Putamen (tissue), 1 donor: ENCODE measurements at places on chromosomes 6 and 20.

DNA sequence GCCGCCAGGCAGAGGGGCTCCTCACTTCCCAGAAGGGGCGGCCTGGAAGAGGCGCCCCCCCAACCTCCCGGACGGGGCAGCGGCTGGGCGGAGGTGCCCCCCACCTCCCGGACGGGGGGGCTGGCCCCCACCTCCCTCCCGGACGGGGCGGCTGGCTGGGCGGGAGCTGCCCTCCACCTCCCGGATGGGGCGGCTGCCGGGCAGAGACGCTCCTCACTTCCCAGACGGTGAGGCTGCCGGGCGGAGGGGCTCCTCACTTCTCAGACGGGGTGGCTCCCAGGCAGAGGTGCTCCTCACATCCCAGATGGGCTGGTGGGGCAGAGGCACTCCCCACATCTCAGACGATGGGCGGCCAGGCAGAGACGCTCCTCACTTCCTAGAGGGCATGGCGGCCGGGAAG is 389.7 kb upstream of the EYS start:
- no peak for DNase-seq

GRCh38 chr20:38836991-38837390 is 31.5 kb downstream of the PPP1R16B start:
- DNase-seq = no peak

- no peak for DNase-seq
Measured at GRCh38 chr6:6635291-6635690, 46.8 kb downstream of the LY86 start.

GRCh38 chr6:46894433-46894832 is 27.3 kb downstream of the ADGRF5 start:
- DNase-seq = no peak

GRCh38 chr6:78835817-78836216 is 31.5 kb upstream of the IRAK1BP1 start:
- DNase-seq = no peak

DNA sequence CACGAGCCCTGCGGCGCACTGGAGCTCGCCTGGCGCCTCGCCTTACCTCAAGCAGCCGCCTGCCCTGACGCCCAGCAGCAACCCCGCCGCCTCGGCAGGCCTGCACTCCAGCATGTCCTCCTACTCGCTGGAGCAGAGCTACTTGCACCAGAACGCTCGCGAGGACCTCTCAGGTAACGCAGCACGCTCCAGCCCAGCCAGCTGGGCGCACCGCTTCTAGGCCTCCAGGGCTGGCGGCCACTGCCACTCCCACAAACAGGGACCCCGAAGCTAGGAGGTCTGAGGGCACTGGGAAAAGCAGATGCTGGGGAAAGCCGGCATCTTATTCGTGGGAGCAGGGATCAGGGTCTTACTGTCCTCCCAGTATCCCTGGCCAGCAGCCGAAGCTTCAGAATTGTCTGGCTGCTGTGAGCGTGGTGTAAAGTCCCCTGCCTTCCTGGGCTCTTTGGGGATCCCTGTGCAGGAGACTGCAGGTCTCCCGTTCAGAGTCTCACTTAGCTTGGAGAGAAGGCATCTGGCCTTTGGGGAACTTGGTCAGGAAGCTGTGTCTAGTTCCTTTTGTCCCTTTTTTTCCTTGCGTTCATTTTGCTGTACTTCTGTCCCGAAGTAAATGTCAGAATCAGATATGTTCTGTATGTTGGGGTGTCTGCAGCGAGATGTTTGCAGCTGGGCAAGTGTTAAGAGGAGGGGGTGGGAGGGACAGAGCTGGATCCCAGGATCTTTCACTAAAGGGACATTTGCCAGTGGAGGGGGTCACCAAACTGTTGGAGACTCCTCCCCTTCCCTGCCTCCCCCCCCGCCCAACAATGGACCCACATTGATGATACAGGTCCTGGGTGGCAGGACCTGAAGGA is 1.8 kb downstream of the FOXF2 start:
- no peak for DNase-seq

DNA sequence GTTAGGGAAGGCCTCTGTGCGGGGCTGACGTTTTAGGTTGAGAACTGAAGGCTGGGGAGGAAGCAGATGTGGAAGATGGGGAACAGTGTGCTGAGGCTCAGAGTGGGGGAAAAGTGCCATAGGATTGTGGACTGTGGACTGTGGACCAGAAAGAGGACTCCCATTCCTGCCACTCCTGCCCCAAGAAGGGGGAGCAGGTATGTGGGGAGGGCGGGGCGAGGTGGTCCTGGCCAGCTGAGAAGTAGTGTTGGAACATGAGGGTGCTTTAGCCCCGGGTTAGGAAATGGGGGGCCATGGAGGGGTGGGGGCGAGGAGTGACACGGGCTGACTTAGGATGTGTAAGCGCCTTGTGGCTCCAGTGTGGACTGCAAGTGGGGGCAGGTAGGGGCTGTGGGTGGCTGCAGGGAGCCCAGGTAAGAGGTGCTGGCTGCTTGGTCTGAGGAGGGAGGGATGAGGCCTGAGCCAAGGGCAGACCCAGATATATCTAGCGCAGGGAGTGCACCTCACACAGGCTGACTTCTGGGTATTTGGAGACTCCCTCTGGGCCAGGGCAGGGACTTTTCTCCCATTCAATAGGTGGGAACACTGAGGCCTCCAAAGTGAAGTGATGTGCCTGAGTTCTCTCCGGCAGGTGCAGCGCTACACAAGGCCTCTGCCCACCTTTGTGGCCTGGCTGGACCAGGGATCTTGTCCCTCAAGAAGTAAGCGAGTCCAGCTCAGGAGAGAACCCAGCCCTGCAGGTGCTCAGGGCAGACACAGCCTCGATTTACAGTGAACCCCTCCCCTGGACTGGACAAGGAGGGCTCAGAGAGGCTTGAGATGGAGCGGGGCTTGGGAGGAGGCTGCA is 76.6 kb upstream of the TOX2 start:
- no peak for DNase-seq

DNA sequence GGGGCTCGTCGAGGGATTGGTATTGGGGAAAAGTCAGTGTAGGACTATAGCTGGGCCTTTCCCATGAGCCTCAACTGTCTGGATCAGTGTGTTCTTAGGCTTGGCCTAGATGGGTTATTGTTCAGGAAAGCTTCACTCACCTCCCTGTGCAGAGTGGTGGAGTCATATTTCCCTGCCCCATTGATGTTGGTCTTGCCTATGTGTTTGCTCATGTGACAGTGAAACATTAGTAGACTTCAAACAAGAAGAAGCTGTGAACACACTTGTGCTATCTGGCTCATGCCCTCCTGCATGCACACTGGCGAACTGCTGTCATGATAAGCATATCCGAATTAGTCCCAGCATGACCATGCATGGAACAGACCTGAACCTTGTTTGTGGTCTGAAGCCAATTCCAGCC is 171.1 kb downstream of the DHX35 start:
- no peak for DNase-seq

- peak; percentile 58 for DNase-seq
Measured at GRCh38 chr6:56637640-56638039, 5.0 kb downstream of the DST start.

- no peak for DNase-seq
Measured at GRCh38 chr20:57711311-57711712, 1.5 kb upstream of the PMEPA1 start.

GRCh38 chr6:117918454-117918853 is 11.4 kb downstream of the SLC35F1 start:
- no peak for DNase-seq
